ENCODE measurements at places on chromosomes 13 and 19.
A peak's percentile ranks its signal among the peaks of the same experiment; 100 is the strongest.

DNA sequence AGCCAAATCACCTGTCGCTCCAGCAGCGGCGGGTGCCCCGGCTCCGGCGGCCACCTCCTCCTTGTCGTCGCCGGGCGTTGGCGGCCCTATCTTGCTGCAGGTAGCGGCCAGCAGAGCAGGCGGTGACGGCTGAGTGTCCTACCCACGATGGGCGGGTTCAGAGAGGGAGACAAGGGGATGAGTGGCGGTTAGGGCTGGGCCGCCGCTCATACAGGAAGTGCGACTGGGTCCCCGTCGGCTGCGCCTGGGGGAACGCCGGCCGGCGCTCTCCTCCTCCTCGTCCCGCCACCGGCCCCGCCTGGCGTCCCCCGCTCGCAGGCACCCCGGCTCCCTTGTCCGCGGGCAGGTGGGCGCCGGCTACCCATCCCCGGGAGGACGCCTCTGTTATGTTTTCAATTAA is 1692.0 kb downstream of the SLITRK5 start:
- DNase-seq: no peak

DNA sequence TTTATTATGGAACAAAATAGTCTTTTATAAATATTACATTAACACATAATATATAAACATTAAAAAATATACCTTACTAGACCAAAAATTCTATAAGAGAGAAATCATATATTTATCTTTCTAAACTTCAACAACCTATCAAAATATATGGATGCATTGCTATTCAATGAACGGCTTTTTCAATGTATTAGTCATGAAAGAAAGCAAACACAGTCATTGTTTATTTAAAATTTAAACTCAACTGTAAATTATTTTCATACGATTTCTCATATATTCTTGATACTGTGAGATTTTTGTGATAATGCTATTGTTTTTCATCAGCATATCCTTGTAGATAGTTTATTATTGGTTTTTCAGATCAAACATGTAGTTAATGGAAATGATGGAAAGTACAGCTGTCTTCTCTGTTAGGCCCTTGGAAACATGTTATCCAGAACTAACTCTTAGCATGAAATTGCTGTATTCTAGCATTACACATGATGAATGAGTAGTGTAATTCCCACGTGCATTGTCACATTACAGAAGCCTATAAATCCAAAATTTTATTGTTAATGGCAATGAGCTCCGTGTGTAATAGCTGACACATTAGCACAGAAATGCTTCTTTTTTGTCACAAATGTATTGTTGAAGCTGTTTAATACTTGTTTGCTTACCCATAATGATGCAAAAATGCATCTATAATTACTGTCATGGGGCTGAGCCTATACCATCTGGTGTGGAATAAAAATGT is 1639.9 kb downstream of the SLITRK5 start:
- DNase-seq: no peak

GRCh38 chr19:57436417-57436816 is 1.3 kb downstream of the ZNF749 start:
- no peak for DNase-seq

- no peak for DNase-seq
These were observed 296.5 kb upstream of the MIR17HG start for GRCh38 chr13:91050970-91051369.

- peak; percentile 94 for DNase-seq
These were observed 1.1 kb downstream of the ZNF850 start for GRCh38 chr19:36771261-36772231.

- no peak for DNase-seq
These were observed 2.9 kb downstream of the ZNF90 start for GRCh38 chr19:20080656-20081055.

DNA sequence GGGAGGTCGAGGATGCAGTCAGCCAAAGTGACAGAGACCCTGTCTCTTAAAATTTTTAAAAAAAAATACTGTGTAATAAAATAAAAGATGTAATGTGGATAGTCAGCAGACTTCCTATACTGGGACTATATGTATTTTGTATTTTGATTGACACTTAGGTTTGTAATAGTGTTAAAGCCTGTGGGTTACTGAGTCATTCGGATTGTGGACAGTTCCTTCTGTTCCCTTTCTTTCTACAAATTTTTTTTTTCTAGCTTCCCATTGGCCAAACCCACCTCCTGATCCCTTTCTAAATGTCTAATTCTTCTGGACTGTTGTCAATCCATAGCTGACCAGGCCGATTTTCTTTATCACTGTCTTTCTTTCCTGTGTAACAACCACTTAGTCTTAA is 108.0 kb downstream of the DNAJC3 start:
- peak; percentile 49 for DNase-seq

GRCh38 chr13:101511766-101512165 is 59.3 kb downstream of the ITGBL1 start:
- DNase-seq: peak; percentile 35

Data from lung microvascular endothelial cell (primary cell).